ENCODE measurements at places on chromosomes 6 and 20.

DNA sequence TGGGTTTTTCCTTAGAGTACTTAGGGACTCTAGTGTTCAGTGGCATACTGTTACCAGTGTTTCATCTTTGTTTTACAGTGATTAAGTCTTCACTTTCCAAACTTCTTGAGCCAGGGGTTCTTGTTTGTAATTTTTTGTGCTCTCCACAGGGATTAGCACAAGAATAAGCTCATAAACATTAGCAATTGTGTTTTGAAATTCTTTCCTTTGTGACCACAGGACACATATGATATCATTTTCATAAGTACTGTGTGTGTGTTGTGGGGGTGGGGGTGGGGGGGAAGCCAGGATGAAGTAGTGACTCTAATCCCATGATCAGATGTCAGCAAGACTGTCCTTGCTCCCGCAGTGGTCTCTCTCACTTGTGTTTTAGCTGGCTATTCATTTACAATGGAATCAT, 101.5 kb upstream of the SCP2D1 start:
- no peak for DNase-seq

DNA sequence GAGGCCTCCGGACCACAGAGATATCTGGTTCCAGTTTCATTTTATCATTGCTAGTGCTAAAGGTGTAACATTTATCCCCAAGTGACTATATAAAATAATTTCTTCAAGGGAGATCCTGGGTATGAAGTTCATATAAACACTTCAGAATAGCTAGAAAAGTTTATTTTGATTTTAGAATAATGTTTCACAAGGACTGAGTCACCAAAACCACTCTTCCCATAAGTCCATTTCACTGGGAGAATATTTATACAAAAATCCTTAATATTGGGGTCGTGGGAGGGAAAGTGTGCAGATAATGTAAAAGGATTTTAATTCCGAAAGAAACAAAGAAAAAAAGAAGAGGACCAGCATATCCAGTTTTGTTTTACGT, 128.1 kb downstream of the ISM1 start:
- no peak for DNase-seq

- DNase-seq, result no peak
Observed at GRCh38 chr20:59746155-59746554, 141.8 kb downstream of the PHACTR3 start.

DNA sequence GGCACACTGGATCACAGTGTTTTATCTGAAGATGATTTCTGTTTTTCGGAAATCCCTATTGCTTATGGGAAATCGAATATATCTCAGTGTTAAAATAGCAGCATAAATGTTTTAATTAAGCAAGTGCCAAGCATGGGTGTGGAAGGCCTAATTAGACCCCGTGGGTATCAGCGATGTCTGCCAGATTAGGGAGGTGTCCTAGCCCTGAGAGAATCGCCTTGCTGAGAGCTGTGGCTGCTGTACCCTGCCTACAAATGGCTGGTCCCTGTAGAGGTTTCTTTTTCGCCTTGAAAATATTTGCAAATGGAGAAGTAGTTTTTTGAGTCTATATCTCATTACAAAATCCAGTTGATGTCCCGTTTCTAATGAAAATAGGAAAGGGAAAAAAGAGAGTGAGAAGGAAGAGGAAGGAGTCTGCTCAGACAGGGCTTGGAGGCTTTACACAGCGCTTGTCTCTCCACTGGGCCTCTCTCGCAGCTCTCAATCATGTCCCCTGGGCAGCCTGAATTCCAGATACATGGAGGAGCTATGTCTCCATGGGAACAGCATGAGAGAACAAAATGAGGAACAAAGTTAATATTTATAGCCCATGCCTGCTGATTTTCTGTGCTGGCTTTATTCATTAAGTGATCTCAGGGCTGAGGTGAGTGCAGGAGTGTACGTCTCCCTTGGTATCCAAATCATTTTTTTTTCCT, 35.2 kb upstream of the BCLAF1 start:
- DNase-seq, result no peak

- no peak for DNase-seq
Observed at GRCh38 chr6:42363926-42364849, 87.5 kb downstream of the TRERF1 start.
